GM12865 (cell line): ENCODE measurements at places on chromosomes 3 and 15.
A peak's percentile ranks its signal among the peaks of the same experiment; 100 is the strongest.

DNA sequence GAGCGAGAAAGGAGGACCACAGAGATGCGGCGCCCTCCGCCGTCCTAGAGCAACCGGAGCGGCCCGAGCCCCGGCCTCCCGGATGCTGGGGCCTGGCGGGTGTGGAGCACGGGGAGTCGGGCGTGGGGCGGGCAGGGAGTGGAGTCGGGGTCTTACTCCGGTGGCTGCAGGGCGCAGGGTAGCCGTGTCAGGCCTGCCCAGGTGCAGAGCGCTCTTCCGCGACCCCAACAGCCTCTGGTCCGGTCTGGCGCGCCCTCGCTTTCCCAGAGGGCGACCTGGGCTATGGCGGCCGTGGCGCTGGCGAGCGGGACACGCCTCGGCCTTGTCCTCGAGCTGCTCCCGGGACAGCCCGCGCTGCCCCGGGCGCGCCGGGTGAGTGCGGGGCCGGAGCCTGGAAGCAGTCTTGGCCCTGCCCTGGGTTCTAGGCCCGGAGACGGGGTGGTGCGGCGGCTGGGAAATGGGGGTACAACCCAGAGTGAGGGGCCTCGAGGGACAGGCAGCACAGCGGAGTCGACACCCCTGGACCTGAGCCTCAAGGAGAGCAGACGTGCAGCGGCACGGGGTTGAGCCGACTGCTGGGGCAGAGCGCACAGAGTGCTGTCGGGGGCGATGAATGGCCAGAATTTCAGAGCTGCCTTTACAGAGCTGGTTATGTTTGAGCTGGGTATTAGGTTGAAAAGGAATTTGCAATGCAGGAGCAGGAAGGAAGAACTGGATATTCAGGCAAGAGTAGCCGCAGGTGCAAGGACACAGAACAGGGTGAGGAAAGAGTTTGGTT is at the start of gene ZNF662:
Gene ZNF662, plus strand, starts transcription at position 73 of the 778 bp plus-strand sequence. CDS start 1,973 bp downstream, outside the sequence.
- no peak for DNase-seq

DNA sequence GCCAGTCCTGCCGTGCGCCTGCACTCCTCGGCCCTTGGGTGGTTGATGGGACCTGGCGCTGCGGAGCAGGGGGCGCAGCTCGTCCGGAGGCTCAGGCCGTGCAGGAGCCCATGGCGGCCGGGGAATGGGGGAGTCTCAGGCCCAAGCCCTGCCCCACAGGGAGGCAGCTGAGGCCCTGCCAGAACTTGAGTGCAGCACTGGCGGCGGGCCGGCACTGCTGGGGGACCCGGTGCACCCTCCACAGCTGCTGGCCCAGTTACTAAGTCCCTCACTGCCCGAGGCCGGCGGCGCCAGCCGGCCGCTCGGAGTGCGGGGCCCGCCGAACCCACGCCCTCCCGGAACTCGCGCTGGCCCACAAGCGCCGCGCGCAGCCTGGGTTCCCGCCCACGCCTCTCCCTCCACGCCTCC is 190.9 kb upstream of the MME start:
- no peak for DNase-seq

GRCh38 chr15:58558777-58559176 is 127.0 kb downstream of the LIPC start:
- DNase-seq, result no peak

GRCh38 chr3:39101022-39101689 is 6.3 kb downstream of the GORASP1 start:
- DNase-seq, result peak; percentile 70

DNA sequence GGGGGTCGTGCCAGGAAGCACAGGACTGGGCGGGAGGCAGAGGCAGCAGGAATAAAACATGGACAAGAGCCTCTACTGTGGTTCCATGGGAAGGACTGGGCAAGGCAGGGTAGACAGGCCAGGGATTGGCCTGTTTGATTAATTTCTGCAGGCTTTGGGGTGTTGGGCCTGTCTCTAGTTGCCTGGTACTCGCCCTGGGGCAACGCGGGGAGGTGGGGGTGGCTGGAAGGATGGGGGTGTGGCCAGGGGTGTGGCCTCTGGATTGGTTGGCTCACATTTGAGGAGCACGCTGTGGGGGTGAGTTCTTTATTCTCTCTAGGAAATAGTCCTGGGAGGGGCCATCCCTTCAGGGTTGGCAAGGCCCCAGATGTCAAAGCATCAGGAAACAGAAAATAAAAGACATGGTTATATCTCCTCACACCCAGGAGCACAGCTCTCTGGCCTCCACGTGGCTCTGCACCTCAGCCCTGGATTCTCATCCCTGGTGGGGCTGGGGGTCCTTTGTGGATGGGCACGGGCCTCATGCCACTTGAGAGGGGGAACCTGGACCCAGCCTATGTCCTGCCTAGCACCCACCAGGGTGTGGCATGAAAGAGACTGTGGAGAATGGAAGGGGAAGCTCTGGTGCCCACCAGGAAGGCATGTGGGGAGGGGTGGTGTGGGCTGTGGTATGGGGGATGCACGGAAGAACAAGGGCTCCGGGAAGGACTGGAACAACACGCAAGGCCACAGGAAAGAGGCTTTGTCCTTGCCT is 223.0 kb upstream of the LYSMD4 start:
- no peak for DNase-seq

DNA sequence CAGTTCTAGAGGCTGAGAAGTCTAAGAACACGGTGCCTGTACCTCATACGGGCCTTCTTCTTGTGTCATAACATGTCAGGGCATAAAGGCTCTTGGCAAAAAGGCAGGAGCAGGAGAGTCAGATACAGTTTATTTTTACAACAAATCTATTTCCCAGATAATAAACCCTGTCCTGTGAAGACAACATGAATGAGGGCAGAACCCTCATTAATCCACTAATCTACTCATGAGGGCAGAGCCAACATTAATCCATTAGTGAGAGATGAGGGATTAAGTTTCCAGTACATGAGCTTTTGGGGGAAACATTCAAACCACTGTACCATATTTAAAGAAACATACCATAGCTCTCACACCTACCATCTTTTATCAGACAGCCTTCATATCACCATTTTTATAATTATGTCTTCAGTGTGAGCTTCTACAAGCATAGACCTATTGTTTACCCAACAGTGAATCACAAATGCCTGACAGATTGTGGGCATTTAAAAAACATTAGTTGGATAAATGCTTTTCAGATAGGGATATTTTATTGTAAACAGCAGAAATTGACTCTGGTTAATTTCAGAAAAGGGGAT is 645.8 kb downstream of the GRM7 start:
- DNase-seq, result no peak

DNA sequence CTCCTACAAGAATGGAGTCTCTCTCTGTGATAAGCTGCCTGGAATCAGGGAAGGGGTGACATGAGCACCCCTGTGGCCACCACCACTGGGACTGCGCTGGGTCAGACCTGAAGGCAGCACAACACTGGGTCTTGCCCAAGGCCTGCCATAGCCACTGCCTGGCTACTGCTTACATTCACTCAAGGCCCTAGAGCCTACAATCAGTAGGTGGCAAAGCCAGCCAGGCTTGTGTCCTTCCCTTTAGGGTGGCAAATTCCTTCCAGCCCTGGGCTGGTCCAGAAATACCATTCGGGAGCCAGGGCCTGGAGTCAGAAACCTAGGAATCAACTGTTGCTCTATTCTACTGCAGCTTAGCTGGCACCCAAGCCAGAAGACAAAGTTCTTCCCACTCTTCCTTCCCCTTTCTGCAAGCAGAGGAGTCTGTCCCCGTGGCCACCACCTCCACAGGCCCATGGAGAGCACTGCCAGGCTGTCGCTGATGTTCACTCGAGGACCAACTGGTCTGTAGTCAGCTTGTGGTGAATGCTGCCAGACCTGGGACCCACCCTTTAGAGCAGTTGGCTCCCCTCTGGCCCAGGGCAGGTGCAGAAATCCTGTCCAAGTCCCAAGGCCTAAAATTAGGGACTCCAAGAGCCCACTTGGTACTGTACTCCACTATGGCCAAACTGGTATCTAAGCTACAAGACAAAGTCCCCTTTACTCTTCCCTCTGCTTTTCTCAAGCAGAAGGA is 307.4 kb downstream of the THSD4 start:
- DNase-seq, result no peak

- DNase-seq, result peak; percentile 22
Measured at GRCh38 chr15:74906067-74906449, 593 bp downstream of the FAM219B start.

GRCh38 chr15:85312929-85313331 is 67.5 kb upstream of the AKAP13 start:
- no peak for DNase-seq

GRCh38 chr15:69869881-69870505 is 227.7 kb downstream of the TLE3 start:
- no peak for DNase-seq

DNA sequence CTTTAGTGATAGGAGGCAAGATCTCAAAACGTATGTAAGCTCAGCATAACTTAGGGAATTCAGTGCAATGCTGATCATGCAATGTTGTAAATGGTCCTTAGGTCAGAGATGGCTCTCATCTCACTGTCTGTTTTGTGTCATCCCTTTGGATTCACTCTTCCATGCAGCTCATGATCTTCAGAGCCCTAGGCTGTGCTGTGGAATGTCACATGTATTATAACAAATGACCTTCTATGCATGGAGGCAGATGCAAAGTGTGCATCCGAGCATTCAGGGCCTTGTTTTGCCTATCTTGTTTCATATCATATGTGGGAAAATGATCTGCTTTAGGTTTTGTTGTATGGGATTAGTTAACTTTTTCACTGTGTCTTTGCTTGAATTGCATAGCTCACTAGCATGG is 40.5 kb upstream of the PDZRN3 start:
- DNase-seq, result no peak

GRCh38 chr3:134652409-134652831 is 1.6 kb upstream of the KY start:
- peak; percentile 5 for DNase-seq

GRCh38 chr3:49775538-49775937 is 10.8 kb downstream of the IP6K1 start:
- no peak for DNase-seq

DNA sequence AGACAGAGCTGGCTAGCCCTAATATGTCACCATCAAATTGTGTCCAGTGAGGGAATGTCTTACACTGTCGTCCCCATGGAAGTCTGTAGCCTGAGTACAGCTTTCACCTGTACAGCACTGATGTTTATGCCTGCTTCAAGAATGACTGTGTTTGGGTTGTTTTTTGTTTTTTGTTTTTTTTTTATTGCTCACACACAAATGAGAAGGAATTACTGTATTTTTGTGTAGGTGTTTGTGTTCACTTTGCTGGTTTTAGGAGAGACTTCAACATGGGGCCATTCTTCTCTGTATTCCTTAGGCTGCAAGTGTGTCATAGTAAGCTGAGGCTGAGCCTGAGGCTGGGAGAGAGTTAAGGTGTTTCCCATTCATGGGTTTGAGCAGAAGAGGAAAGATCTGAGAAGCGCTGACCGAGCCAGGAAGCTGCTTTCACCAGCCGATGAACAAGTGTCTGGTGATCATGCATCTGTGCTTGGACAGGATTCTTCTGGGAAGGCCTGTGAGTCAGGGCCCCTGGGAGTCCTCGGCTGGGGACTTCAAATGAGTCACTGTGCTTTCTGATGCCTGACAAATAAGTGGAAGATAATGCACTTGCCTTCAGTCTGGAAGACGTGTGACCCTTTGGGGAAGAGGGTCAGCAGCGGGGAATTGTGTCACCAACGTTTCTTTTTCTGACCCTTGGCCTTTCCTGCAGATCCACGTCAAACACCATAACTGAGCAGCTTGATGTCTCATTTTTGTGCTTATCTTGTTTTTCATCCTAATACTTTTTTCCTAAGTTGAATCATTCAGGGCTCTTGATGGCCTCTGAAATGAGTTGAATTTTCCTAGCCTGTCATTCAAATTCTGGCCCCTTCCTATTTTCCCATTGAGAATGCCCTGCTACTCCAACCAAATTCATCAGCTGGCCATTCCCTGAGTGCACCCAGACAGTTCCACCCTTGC is 36.7 kb upstream of the ZBTB38 start:
- peak; percentile 71 for DNase-seq

- DNase-seq, result no peak
Measured at GRCh38 chr3:186883686-186884058, 41.2 kb downstream of the ADIPOQ start.

- DNase-seq, result no peak
Measured at GRCh38 chr3:74139648-74140047, 474.8 kb downstream of the CNTN3 start.

DNA sequence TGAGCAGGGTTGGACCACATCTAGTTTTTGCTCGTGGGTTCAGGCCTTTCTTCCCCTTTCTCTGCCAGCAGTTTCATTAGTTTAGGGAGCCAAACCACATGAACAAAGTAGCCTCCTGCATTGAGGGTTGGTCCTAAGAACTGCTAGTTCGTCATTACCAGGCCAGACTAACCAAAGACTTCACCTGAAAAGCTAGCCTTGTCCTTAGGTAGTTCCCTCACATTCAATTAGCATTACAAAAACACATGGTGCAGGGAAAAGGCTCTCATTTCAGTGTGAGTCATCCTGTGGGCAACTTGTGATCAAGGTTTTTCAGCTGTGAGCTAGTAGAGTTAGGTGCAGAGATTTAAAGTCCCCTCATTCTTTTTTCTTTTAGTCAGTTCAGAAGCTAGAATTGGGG is 279.3 kb upstream of the CTNNB1 start:
- DNase-seq, result peak; percentile 18

GRCh38 chr15:100438570-100438969 is 90.2 kb downstream of the CERS3 start:
- peak; percentile 90 for DNase-seq

- no peak for DNase-seq
Measured at GRCh38 chr3:66418475-66418931, 82.3 kb downstream of the LRIG1 start.

DNA sequence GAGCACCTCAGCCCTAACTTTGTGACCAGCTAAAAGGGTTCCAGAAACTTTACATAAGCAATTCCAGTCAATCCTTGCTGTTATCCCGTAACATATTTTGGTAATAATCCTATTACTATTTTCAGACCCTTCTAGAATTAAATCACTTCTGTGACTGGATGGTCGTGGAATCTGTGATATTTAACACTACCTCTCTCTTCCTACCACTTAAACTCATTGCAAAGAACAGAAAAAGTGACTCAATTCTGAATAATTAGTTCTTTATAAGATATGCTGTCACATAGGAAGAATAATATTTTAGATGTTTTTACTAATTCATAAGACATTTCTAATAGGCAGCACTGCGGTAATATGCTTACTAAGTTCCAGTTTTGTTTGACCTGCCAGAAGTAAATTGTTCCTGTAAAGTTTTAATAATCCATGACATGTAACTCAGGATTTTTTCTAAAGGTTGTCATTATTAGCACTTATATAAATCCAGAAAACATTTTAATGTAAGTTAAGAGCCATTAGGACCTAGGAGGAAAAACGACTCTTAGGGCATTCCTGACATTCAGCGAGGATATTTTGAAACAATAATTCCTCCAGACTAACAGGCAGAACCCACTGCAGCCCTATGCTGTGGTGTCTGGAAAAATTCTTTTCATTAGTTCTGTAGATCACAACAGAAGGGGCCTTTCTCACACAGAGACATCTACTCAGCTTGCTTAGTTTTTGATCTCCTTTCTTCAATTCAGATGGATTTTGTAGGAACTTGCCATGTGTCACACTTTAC is 113.3 kb upstream of the MBNL1 start:
- DNase-seq, result no peak
